ENCODE measurements at places on chromosomes 4 and X. TPM values are rescaled to one million over a fixed set of nuclear protein-coding genes. Genes with fewer than 3 reads are reported as not detected.
A peak's percentile ranks its signal among the peaks of the same experiment; 100 is the strongest.

DNA sequence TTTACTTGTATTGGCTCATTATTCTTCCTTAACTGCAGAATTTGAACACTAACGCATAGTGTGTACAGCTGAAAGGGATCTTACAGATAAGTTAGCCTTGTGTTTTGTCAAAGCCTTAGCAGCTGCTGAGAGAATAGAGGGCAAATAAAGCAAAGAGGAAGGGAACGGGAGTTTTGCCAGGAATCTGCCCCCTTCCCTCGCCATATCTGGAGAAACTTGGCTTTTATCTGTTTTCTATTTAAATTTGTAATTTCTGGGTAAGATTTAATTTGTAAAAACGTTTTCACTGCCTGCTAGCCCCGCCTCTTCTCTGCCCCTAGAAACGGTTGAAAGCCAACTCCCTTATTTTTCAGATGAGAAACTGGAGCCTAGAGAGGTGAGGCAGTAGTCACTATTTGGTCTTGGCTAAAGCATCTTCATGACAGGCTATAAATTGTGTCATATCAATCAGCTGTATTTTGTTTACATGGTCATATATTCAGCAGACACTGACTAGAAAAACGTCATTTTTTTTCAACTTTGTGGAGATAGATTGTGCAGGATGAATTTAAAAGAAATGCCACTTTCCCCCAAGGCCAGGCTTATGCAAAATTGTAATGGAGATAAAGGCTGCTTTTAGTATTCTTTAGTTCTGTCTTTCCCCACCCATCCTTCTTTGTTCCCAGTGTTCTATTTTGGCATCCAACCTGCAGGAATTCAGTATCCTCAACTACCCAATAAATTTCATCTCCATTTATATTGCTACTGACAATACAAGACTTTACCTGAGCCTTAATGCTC is 319.4 kb downstream of the SH2D1A start:
- DNase-seq: no peak

GRCh38 chr4:78121338-78121904 is 64.3 kb downstream of the FRAS1 start:
- DNase-seq: peak; percentile 12

DNA sequence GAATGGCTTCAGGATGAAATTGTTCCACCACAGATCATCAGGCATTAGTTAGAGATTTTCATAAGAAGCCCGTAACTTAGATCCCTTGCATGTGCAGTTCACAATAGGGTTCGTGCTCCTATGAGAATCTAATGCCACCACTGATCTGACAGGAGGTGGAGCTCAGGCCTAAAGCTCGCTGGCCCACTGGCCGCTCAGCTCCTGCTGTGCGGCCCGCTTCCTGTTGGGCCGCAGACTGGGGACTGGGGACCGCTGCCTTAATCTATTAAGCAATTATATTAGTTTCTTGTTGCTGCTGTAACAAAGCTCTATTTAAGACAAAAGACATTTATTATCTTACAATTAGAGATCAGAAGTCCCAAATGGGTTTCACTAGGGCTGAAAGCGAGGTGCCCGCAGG is 205.6 kb downstream of the LARP7 start:
- no peak for DNase-seq

DNA sequence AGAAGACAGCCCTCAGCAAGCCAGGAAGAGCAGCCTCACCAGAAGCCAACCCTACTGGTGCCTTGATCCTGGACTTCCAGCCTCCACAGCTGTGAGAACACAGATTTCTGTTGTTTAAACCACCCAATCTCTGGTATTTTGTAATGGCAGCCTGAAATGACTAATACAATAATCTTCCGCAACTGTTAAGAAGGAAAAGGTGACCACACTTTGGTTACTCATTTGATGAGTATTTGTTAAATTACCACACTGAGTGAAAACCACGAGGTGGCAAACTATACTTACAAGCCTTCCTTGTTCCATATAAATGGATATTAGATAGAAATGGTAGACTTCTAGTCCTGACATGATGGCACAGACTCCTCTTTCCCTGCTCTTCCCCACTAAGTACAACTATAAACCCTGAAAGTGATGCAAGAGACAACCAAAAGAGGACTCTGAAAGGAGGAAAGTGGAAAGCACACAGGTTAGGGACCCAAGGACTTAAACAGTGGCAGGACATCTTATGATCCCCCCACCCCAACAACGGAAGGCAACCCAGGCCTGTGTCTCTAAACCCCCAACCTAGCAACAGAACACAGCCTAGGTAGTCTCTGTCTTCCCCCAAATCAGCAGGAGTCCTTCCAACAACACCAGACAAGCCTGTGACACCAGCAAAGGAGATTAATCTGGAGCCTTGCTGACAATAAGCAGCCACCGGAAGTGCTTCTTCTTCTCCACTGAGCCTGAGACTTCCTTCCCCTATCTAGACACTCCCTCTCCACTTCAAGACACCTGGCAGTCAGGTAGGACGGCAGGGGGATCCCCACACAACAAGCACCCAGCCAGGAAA is 12.3 kb downstream of the ZNF182 start:
- peak; percentile 83 for DNase-seq

Gene PRDM8
- 0.53 TPM for total RNA-seq

Gene TMPRSS11D
- total RNA-seq: 15.1 TPM

Measured in bronchial epithelial cell (primary cell).